ENCODE measurements at places on chromosomes 11 and 22.

DNA sequence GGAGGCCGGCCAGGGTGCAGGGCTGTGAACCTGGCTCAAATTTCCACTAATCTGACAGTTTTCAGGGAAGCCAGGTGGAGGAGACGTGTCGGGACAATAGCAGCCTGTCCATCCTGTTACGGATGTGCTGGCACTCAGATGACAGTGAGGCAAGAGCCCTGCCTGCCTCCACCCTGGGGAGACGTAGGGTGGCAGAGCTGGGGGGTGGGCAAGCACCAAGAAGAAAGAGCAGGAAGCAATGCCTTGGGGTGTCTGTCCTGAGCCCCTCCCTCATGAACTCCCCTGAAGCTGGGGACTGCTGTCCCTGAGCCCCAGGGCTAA is 10.0 kb upstream of the TRIM29 start:
- no peak for DNase-seq

- no peak for DNase-seq
Measured at GRCh38 chr22:39384750-39385480, 14.7 kb upstream of the TAB1 start.

GRCh38 chr11:64223001-64223651 is 2.9 kb downstream of the TRPT1 start:
- no peak for DNase-seq

GRCh38 chr11:2361565-2361964 is 15.5 kb upstream of the CD81 start:
- DNase-seq: no peak

DNA sequence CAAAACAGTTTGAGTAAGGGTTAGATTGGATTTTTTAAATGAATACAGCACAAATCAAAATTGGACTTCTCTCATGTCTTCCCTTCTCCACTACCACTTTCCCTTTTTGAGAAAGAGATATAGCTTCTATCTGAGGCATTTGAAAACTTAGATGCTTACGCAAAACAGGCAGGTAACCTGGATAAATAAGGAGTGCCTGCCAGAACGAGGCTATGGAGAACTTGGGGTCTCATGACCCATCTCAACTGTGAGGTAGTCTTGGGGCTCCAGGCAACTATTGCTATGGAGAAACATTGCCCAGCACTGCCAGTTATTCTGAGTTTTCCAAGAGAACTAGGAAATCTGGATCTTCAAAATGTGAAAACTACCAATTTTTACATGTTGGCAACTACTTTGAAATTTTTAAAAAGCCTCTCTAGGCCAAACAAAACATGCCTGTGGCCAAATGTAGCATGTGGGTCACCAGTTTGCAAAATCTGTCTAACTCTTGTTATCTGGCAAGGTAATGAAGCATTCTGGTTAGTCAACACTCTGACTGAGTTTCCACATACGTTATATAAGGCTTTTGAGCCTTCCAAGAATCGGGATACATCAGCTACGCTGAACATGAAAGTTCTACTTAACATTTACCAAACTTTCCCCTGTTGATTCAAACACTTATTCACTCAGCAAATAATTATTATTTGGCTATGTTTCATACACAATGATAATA is 752.7 kb downstream of the KCNA4 start:
- DNase-seq: no peak

- DNase-seq: no peak
Measured at GRCh38 chr11:90818196-90818745, 595.4 kb upstream of the CHORDC1 start.

DNA sequence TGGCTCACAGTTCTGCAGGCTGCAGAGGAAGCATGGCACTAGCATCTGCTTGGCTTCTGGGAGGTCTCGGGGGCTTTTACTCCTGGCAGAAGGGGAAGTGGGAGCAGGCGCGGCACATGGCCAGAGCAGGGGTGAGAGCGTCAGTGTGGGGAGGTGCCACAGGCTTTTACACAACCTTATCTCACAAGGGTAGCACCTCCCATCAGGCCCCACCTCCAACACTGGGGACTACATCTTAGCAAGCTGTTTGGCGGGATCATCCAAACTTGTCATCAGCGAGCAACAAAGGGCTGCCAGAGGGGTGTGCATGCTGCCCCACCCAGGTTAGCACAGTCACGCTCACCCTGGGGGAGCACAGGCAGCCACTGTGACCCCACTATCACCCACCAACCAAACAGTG is 18.9 kb upstream of the YPEL1 start:
- DNase-seq: no peak

DNA sequence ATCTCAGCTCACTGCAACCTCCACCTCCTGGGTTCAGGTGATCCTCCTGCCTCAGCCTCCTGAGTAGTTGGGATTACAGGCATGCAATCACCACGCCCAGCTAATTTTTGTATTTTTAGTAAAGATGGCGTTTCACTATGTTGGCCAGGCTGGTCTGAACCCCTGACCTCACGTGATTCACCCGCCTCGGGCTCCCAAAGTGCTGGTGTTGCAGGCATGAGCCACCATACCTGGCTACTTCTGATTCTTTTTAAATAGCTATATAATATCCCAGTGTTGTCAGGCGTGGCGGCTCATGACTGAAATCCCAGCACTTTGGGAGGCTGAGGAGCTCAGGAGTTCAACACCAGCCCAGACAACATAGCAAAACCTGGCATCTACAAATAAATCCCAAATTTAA is 20.7 kb downstream of the TMEM41B start:
- DNase-seq: no peak

DNA sequence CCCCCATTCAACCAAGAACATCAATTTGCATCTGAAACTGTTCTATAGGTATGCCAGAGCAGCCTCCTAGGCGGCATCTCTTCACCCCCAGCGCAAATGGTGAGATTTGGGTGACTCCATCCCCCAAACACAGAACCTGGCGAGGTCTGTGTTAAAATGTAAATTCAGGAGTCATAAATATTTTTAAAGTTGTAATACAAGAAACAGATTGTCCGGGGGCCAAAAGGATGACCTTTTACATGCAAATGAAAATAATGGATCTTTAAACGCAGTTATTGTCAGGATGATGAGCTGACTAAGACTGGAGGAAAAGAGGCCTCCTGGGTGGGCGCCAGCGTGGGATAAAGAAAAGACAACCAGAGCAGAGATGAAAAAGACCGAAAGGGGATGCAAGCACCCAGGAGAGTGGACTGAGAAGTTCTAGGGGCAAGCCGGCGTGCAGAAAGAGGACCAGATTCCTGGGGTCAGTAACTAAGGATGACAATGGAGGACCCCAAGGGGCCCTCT is 16.0 kb upstream of the ADA2 start:
- no peak for DNase-seq

GRCh38 chr11:75523189-75523588 is 2.6 kb downstream of the GDPD5 start:
- no peak for DNase-seq

GRCh38 chr22:19884954-19885751 is 30.5 kb upstream of the GNB1L start:
- DNase-seq: no peak

- DNase-seq: no peak
Measured at GRCh38 chr11:110818032-110818687, 105.9 kb upstream of the ARHGAP20 start.

DNA sequence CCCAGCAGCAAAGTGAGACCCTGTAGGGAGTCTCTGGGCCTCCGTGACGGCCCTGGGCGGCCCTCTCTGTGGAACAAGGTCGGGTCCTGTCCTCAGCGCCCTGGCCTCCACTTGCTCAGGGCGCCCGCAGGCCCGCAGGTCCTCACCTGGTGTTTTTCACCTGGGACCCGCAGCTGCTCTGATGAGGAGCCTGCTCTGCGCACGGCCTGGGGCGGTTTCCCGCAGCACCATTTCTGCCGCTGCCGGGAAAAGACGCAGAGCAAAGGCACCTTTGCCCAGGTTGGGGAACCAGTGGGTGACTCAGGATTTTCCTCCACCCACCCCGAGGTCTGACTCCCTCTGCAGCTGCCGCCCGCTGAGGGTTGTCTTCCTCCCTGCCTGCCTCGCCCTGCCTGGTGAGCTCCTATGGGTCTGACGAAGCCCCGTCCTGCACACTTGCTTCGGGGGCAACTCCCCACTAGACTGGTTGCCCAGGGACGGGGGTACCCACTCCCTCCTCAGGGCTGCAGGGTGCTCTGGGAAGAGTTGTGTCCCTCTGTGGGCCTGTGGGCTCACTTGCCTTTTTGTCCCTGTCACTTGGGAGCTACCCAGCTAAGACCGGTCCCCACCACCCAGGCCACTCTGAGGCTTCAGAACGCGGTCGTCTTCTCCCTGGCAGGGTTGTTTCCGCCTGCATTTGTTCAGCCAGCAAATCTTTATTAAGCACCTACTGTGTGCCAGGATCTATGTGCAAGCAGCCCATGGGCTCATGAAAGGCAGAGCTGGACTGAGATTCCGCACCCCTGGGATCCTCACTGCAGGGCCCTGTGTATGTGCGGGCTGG is 89.5 kb downstream of the KCNQ1 start:
- no peak for DNase-seq

DNA sequence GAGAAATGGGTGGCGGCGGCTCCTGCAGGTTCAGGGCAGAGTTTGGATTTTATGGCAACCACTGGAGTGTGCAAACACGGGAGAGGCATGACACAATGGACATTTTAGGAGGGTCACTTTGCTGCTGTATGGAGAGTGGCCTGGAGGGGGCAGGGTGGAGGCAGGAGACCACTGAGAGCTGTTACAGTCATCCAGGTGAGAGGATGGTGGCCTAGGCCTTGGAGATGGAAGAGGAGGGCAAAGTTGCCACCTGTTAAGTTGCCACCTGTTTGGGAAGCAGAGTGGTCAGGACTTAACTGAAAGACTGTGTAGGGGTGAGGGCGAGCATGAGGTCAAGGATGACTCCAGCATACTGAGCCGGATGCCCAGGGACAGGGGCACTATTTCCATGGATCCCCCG is 2.3 kb upstream of the RAD9A start:
- no peak for DNase-seq
